Left forelimb (tissue), 1 donor: ENCODE measurements at places on chromosomes 11 and 22.
A peak's percentile ranks its signal among the peaks of the same experiment; 100 is the strongest.

DNA sequence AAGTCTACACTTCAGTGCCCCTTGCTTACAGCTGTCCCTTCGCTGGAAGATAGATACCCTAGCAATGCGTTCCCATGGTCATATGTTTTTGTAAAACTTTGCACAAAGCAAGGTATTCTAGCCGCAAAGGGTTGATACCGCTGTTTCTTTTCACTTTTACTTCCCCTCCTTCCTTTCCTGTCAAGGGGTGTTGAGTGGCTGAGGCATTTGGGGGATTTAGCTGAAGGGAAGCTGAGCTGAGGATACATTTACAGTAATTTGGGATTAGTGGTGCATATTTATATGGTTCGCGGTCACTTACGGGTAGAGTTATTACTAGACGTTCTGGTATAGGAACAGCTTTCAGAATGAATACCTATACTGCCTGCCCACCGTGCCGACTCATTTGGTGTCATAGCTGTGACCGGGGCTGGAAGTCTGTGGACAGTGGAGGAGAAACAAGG, 86.9 kb upstream of the WNT11 start:
- DNase-seq: no peak

DNA sequence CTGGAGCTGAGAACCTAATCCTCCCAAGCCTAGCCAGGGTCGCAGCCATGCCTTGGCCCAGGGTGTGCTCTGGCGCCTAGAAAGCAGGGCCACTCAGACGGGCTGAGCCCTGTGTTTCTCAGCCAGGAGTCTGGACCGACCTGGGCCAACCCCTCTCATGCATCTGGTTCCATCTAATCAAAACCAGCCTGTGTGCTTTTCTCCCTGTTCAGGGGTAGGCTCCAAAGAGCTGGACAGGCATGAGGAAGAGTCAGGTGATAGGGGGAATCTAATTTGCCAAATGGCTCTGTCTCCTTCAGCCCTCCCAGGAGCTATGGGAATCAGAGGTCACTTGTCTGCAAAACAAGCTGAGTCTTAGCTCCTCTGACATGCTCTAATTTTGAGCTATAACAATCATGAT, 55.7 kb downstream of the SCUBE1 start:
- DNase-seq: no peak

DNA sequence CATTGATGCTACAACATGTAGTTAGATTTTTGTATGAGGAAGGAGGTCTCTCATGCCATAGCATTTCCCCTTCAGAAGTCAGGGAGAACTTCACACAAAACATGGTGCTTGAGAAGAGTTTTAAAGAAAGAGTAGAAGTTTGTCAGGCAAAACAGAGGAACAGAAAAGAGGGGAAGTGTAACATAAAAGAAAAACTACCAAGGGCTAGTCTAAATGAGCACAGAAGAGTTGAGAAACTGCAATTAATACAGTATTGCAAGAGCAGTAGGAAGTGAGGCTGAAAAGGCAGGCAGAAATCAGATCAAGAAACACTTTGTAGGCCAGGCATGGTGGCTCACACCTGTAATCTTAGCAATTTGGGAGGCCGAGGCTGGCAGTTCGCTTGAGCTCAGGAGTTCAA, 61.0 kb downstream of the FAM168A start:
- no peak for DNase-seq

- no peak for DNase-seq
Measured at GRCh38 chr11:48261600-48261999, 2.1 kb upstream of the OR4X1 start.

DNA sequence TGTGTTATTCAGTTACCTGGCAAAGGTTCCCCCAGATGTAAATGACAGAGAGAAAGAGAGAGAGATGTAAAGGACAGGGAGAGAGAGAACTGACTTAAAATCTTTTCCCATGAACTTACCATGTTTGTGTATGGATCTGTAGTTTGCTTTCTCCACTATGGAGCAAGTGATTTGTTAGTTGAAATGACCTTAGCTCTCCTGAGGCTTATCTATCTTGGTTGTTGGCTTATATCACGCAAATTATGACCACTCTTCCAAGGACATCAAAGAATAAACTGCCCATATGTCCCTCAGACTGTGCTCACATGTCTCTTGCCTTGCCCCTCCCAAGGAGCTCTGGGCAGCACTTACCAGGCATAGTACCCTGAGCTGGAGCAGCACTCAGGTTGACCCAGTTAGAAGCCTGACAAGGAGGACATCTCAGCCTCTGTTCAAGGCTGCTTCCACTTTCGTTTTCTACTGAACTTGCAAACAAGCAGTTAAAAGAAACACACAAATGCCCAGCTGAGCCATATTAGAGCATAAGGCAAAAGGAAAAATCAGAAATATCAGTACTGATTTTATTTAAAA, 95.3 kb upstream of the RCN1 start:
- DNase-seq: no peak

DNA sequence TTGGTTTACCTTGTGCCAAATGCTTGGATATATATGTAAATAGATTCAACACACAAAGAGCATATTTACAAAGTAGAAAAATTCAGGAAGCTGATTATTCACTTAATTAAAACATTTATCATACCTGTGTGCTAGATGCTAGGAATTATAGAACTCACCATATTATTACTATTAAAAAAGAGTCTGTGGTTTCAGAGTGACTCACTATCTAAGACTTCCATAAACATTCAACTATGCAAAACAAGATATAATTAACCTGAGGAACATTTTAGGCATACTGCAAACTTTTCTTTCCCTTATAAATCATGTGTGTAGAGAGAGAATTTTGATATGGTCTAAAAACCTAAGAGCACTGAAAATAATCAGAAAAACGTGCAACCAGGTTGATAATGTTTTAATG, 27.3 kb downstream of the CTSC start:
- DNase-seq: no peak

DNA sequence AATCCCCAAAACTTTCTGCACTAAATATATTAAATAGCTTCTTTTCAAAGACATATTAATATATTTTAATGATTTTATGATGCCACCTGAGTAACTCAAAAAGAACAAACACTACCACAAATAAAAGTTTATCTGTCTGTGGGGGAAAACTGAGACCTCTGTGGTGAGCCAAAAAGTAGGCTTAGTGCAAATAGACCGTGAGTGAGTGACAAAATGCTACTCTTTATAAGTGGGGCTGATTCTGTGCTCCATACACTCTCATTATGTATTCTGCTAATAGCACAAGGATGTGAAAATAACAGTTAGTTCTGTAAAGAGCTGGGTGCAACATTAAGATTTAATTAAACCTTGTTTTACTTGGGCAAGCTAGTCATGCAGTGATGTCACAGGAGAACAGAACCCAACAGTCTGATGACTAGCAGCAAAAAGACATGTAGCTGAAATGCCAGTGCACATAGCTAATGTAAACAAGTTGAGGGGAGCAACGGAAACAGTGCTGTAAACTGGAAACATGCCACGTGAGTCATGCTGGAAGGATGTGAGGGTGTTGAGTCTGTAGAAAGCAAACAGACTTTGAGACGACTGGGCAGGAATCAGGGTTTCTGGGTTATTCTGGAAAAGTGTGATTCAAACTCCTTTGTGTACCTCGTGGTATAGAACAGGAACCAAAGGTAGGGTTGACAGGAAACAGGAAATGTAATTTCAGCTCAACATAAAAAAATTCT, 1130.4 kb downstream of the LRRC4C start:
- no peak for DNase-seq

DNA sequence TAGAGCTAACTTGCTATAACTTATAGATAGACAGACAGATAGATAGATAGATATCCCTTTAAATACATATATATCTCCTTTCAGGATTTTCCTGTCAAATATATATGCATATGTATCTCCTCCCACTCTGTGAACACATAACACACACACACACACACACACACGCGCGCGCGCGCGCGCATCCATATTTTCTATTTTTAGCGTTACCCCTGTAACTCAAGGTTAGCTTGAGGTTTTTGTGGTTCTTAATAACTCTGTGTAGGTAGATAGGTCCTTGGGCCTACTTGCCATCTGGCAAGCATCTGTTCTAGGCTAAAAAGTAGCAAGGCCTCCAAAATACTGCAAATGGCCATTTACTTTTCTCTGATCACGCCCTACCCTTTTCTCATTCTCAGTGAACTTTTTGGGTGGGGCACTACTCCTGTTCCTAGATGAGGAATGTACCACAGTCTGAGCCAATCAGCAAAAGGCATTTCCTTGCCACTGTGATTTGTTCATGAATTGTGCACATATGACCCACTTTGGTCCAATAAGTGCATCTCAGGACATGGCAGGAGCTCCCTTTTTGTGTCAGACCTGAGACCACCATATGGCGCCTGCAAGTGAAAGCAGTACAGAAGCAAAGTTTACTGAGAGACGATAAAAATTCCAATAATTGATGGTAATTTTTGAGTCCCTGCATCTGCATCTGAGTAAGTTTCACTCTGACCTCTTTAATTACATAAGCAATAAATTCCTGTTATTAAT, 740.5 kb upstream of the API5 start:
- DNase-seq: no peak

GRCh38 chr11:128904656-128905344, 13.6 kb downstream of the KCNJ5 start:
- DNase-seq: peak; percentile 70

DNA sequence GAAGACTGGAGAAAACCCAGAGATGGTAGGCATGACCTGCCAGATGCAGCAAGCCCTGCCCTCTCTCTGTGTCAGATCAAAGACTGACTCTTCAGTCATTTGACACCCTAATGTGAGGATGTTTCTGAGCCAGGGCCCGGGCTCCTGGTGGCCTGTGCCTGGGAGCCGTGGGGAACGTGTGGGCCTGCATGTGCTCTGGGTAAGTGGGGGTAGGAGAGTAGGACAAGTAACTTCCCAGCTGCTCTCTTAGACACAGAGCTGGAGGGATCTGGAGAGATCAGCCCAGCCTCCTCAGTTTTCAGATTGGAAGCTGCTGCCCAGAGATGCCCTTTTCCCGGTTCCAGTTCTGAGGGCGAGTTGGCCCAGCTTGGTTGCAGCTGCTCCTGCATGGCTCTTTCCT, 110.8 kb downstream of the TEAD1 start:
- no peak for DNase-seq

- DNase-seq: no peak
Measured at GRCh38 chr11:36385121-36385970, 89.3 kb downstream of the PRR5L start.

DNA sequence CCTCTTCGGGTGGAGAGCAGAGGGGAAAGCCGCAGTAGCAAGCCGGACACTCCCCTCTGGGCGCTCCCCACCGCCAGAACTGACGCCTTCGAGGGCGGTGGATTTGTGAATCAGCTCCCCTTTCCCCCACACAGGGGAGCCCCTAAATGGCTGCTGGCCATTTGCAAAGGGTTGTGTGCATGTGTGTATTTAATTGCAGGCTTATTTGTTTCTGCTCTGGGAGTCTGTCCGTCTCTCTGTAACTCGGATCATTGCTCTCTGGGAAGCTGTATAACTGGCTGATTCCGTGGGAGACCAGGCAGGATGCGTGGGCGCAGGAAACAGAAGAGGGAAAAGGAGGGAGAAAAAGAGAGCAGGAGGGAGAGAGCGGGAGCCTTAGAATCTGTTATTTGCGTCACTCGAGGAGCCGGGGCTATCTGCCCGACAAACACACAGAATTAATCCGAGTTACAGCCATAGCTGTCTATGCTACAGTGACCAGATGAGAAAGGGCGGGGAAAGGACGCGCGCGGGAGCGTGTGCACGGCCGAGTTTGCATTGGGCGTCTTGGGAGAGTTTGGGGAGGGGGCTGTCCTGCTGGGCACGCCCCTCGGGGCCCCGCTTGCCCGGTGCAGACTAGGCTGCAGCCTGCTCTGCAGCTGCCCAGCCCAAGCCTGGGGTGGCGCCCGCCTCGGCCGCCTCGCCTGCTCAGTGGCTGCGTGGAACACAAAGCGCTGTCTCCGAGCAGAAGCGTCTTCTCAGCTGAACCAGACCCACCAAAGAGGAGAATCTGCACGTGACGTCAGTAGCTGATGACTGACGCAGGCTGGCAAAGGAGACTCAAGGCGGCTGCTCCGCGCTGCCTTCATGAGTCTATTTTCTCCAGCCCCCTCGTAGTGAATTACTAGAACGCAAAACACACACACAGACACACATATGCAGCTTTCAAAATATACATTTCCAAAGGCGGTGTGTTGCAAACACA, 105.3 kb upstream of the HSD17B12 start:
- DNase-seq: no peak

DNA sequence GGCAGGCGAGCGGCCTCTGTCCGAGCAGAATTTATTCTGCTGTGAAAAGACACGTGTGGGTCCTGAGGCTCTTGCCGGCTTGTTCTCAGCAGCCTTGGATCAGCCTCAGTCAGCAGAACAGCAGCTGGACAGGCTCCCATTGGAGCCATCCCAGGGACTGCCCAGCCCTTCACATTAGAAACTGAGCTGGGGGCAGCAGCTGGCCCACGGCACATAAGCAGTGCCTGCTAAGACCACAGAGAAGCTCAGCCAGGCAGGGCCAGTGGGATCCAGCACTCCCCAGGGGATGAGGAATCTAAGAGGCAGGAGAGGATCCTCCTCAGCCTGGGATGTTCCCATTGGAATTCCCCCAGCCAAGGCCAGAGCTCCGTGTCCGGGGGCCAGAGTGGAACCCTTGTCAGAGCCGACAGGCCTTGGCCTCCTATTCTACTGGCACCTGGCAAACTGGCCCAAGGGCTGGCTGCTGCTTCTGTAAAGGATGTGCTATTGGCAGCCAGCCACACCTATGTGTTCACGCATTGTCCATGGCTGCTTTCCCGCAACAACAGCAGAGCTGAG, 18.2 kb downstream of the RTN4R start:
- DNase-seq: peak; percentile 81

DNA sequence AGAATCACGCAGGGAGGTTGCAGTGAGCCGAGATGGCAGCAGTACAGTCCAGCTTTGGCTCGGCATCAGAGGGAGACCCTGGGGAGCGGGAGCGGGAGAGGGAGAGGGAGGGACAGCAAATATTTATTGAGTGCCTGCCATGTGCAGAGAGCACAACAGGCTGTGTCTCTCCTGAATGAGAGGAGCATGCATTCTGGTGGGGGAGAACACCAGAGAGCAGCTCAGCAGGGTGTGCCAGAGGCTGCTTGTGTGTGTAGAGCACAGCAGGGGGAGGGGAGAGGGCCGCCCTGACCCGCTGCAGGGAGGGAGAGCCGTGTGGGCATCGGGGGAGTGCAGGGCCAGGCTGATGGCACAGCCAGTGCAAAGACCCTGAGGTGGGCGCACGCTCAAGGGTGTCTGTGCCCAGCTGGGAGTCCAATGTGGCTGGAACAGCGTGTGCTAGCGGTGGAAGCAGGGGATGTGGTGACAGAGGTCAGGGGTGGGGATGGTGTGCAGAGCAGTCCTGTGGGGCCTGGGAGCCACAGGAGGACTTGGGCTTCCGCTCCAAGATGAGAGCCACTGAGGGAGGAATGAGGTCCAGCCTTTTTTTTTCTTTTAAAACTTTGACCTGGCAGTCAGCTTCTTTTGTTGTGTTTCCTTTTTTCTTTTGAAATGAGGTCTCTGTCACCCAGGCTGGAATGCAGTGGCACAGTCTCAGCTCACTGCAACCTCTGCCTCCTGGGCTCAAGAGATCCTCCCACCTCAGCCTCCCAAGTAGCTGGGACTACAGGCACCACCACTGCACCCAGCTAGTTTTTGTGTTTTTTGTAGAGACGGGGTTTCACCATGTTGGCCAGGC, 12.0 kb downstream of the PPIL2 start:
- no peak for DNase-seq
